Mesendoderm (in vitro differentiated cells): ENCODE measurements at places on chromosomes 16 and 17.

GRCh38 chr16:79436885-79437284, 163.7 kb downstream of the MAF start:
- H3K27ac ChIP-seq: no peak overlapping the region
- DNase-seq: no peak
- no peaks in the 10 kb centered on the region for H3K4me1 ChIP-seq
- H3K4me3 ChIP-seq: no peak overlapping the region
- no peaks in the 10 kb centered on the region for H3K27me3 ChIP-seq
- no peaks in the 10 kb centered on the region for H3K36me3 ChIP-seq

- H3K36me3 ChIP-seq: no peaks in the 10 kb centered on the region
- no peaks in the 10 kb centered on the region for H3K4me1 ChIP-seq
- no peaks in the 10 kb centered on the region for H3K27me3 ChIP-seq
Observed at GRCh38 chr17:43759836-43760235, 1.2 kb upstream of the SOST start.

GRCh38 chr17:61809816-61810392, 53.4 kb downstream of the BRIP1 start:
- no peaks in the 10 kb centered on the region for H3K36me3 ChIP-seq
- H3K4me3 ChIP-seq: no peak overlapping the region
- H3K27me3 ChIP-seq: no peaks in the 10 kb centered on the region
- no peaks in the 10 kb centered on the region for H3K4me1 ChIP-seq

- H3K27ac ChIP-seq: no peak overlapping the region
- H3K4me3 ChIP-seq: no peak overlapping the region
- no peaks in the 10 kb centered on the region for H3K36me3 ChIP-seq
- no peaks in the 10 kb centered on the region for H3K4me1 ChIP-seq
- DNase-seq: no peak
Observed at GRCh38 chr17:15239491-15239890, 25.6 kb downstream of the PMP22 start.
